NCI-H187 treated with DMSO at 0.1 percent for 48 hours (cell line): ENCODE measurements at places on chromosomes 16 and 17.
A peak's percentile ranks its signal among the peaks of the same experiment; 100 is the strongest.

GRCh38 chr17:6299275-6299674 lies 135.6 kb downstream of the AIPL1 start:
- DNase-seq: no peak

DNA sequence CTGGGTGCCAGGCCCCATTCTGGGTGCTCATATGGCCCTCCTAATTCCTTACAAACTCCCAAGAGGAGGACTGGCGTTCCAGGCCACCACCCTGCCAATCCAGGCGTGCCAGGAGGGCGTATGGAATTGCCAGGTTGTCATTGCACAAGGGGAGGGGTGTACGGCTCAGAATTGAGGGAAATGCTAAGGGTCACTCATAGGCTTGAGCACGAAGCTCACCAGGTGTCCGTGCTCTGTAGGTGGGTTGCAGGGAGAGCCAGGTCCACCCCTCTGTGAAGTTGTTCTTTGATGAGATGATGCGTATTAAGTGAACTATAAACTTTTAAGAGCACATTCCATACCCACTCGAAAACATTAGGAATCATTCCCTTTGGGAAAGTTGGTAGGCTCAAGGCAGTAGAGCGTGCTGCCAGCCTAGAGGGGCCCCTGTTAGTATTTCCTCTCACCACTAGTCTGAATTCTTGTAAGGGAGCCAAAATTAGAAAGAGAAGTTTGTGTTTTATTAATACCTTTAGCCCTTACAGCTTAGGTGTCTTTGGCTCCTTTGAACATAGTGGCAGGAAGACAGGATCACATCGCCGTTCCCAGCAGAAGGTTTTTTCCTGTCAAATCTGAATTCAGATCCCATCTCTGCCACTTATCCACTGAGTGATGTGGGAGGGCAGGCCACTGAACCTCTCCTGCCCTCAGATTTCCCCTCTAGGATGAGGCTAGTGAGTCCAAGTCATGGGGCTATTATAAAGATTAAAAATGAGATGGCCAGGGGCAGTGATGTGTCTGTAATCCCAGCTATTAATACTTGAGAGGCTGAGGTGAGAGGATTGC lies 38.7 kb upstream of the NFAT5 start:
- DNase-seq: no peak

- no peak for DNase-seq
Observed at GRCh38 chr17:42817866-42818265, 6.2 kb downstream of the BECN1 start.

DNA sequence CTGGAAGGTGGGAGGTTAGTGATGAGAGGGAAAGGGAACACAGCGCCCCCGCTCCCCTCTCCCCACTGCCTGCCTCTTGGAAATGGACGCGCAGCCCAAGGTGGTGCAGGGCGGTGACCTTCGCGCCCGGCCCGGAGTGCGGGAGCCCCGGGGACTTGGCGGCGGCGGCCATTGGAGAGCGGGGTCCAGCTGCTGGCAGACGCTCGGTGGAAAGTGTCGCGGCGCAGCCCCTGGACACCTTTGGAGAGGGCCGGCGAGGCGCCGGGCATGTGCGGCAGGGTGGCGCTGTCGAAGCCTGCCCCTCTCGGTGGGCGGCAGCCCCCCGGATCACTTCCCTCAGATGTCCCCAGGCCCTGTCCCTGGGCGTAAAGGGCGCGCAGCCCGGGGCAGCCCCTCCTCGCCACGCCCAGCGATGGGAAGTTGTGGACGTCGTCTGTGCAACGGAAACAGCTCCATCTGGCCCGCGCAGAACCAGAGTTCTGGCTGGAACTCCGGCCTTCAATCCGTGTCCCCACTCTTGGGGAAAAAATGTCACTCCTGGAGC lies 16.7 kb downstream of the SALL1 start:
- DNase-seq: no peak

DNA sequence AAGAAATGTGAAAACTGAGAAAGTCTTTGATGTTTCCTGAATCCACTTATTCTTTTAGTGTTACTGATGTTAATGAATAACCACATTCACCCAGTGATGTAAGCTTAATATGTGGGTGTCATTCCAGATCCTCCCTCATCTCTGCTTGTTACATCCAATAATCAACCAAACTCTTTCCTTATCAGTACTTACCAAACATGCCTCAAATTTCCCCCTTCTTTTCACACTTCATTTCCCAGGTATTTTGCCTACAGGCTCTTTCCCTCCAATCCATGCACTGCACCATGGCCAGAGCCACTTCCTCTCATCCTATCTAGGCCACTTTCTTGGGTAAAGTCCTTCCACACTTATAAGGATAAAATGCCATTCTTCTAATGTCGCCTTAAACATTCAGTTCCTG lies 451.5 kb downstream of the NPIPA7 start:
- no peak for DNase-seq

DNA sequence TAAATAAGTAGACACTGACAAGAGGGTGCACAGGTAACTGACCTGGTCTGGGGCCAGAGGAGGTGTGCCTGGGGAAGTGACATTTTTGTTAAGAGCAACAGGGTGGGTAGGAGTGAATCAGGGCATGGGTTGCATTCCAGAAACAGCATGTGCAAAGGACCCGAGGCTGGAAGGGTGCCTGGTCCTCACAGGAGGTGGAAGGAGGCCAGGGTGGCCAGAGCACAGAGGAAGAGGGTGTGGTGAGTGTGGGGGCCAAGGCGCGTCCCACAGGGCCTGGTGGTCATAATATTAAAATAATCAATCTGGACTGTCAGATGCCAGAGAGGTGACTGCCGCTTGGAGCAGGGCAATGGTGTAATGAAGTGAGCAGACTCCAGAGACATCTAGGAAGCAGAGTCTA lies 14.3 kb downstream of the ARHGAP23 start:
- DNase-seq: no peak

DNA sequence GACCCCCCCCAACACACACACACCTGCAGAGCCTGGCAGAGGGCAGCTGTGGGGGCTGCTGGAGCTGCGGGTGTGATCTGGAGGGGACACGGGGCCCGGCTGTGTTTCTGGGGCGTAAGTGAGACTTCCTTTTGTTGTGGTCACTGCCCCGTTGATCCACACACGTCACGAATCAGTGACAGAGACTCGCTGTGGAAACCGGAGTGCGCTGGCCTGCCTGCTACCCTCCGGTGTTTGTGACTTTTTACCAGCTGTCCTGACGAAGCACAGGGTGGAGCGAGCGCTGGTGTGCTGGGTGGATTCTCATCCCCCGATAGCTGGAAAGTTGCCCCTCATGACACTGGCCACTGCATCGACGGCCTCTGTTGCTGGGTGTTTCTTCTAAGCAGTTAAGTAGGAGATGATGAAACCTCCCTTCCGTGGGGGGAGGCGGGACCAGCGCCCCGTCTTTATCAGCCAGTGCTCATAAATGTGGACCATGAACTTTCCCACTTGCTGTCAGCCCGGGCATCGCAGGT lies 2.3 kb downstream of the METRNL start:
- DNase-seq: no peak

- no peak for DNase-seq
Observed at GRCh38 chr17:8700546-8700945, 44.1 kb downstream of the CCDC42 start.

- no peak for DNase-seq
Observed at GRCh38 chr17:56681561-56682266, 88.2 kb downstream of the NOG start.

GRCh38 chr16:57235128-57236021 lies 9.7 kb upstream of the ARL2BP start:
- DNase-seq: peak; percentile 65

- no peak for DNase-seq
Observed at GRCh38 chr17:54902611-54903010, 2.0 kb downstream of the TOM1L1 start.

DNA sequence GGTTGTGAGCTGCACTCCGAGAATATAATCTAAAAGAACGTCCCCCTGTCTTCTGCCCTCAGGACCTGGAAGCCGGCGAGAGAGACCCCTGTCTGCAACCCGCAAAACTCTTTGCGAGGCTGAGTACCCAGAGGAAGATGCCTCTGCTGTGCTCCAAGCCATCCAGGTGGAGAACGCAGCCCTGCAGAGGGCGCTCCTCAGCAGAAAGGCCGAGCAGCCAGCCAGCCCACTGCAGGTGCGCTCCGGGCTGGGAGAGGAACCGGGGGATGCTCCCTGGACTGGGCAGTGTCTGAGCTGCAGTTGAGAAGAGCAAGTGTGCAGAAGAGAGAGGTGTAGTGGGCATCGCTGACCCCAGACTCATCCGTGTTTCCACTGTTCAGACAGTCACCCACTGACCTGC lies 148.3 kb downstream of the KATNIP start:
- no peak for DNase-seq

DNA sequence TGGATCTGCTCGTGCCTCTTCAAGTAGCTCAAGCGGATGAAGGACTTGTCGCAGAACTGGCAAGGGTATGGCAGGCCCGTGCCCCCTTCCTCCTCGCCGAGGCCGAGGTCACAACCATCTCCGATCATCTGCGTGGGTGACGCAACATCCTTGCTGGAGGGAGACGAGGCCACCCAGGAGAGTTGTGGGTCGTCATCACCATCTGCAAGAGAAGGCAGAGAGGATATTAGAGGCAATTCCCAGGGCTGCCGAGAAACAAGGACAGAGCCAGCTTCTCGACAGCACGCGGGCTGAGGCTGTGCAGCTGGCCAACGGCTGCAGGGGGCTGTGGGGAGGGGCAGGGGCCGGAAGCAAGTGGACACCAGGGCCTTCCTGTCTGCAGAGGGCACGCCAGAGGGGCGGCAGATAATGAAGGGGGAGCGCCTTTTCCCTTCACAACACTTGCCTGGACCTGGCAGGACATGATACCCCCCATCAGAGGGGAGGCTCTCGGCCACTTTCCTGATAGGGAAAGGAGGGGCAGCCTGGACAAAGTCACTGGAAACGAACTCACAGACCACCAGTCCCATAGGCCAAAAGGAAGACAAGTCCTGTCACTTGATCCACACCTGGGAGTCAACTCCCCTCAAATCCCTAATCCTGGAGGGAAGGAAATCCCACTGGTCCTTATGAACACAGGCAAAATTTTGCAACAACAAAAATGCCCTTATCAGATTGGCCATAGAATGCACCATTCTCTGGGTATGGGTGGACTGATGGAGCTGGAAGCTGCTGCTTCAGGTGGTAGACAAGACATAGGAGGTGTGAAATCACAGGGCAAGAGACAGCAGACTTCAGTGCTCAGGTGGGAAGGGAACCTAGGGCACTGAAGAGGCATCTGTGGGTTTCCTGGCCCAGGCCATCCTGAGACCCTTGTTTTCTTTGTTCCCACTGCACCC lies 217.0 kb downstream of the ZNF423 start:
- no peak for DNase-seq

DNA sequence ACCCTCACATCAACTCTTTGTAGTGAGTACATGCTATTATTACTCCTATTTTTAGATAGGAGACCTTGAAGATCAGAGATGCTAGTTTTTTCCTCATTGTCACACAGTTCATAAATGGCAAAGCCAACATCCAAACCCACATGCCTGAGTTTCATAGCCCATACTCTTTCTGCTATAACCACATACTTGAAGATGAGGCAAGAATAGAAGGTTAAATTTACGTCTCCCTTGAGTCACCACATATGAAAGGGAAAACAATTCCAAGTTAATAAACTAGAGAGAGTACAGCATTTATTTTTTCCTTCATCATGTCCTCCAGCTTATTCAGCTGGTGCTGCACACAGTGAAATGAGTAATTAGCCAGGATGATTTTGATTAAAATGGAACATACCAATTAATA lies 23.7 kb downstream of the NUDT7 start:
- no peak for DNase-seq

DNA sequence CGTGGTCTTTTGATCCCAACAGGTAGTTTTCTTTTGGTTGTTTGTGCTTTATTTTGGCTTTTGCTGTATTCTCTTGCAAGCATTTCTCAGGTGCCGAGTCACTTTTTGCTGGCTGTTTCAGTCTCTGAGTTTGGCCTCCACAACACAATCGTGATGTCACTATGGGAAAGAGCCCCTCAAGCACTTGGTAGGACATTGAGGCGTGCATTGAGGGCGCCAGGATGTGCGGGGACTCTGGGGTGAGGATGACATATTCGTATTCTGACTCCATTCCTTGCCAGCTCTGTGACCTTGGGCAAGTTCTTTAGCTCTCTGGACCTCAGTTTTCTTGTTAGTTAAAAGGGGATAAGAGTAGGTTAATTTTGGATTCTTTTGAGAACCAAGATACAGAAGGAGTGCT lies 13.0 kb downstream of the KSR1 start:
- DNase-seq: no peak

DNA sequence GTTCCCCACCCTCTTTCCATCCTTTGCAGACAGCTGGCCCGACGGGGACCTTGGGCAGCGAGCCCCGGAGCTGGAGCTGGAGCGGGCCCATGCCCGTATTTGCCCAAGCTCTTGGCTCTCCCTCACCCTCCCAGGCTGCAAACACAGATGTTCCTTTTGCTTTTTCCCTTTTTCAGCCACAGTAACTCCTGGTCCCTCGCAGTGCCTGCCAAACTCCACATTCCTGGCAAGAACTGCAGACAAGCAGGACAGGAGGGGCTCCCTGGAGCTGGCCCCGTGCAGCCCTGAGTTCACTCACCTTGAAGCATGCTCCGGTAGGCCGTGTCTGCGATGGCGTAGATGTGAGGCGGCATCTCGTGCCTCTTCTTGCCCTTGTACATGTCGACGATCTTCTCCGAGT lies 33.9 kb downstream of the MYH11 start:
- no peak for DNase-seq

DNA sequence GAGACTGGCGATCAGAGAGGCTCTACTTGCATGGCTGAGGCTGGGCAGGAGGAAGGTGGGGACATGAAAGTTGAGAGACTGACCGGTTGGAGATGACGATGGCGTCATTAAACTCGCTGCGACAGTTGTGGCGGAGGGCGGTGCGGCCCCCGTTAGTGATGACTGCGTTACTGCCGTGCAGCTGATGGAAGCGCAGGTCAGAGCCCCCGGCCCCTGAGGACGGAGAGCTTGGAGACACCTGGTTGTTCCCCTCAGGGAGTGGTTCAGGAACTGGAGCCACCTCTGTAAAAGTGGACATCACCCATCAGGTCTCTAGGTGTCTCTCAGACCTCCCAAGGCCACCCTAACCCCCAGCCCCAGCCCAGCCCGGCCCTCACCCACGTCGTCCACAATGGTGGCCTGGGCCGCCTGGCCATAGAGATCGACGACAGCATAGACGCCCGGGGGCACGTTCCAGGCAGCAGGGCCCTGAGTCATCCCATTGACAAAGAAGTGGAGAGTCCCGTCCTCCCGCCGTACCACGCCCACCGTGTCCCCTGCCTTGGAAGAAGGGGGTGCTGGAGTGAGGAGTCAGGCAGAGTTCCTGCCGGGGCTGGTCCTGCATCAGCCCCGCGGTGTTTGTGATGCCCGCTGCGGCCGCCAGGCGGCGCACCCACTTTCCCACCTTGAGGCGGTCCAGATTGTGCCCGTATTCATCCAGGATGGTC lies 5.3 kb downstream of the NEURL4 start:
- no peak for DNase-seq

DNA sequence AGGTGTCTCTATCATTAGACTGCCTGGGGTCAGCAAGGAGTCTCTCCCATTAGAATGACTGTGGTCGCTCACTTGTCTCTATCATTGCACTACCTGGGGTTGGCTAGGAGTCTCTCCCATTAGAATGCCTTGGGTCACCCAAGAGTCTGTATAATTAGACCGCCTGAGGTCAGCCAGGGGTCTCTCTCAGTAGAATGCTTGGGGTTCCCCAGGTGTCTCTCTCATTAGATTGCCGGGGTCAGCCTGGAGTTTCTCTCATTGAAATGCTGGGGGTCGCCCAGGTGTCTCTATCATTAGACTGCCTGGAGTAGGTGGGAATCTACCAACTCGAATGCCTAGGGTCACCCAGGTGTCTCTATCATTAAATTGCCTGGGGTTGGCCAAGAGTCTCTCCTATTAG lies 2231.6 kb downstream of the TP53TG3F start:
- no peak for DNase-seq
